GM06990 (cell line): ENCODE measurements at places on chromosomes 5 and 9.

- no peak for DNase-seq
These were observed 69.1 kb upstream of the PUM3 start for GRCh38 chr9:2913026-2913425.

GRCh38 chr5:95530416-95530815 is 24.4 kb downstream of the SKIC3 start:
- DNase-seq, result no peak

DNA sequence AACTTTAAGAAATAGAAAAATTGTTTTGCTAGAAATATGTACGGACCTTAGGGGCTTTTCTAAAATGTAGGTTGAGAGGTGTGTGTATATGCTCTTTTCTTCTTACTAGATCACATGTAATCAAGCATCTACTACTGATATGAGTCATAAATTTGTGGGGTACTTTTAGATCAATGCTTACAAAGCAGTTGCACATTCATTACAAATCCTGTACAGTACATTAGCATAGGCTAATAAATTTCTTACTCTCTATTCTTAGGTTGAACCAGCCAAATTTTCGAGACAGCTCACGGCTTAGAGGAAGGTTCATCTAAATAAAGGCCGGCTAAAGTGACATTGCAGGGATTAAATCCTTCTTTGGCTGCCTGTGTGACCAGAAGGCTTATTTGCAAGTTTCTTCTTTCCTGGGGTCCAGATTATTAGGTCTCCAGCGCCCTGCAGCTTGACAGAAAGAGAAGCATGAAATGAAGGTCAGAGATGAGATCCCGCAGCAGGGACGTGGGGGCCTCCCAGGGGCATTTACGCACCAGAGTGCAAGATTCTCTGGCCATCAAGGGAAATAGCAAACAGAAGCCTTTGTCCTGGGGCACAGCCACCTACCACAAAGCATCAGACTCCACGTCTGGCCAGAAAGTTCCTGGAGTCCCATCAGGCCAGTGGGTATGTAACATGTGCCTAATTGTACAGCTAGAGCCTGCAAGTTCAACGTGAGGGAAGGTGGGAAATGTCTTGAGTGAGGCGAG is 53.0 kb downstream of the NIM1K start:
- DNase-seq, result peak; percentile 57

DNA sequence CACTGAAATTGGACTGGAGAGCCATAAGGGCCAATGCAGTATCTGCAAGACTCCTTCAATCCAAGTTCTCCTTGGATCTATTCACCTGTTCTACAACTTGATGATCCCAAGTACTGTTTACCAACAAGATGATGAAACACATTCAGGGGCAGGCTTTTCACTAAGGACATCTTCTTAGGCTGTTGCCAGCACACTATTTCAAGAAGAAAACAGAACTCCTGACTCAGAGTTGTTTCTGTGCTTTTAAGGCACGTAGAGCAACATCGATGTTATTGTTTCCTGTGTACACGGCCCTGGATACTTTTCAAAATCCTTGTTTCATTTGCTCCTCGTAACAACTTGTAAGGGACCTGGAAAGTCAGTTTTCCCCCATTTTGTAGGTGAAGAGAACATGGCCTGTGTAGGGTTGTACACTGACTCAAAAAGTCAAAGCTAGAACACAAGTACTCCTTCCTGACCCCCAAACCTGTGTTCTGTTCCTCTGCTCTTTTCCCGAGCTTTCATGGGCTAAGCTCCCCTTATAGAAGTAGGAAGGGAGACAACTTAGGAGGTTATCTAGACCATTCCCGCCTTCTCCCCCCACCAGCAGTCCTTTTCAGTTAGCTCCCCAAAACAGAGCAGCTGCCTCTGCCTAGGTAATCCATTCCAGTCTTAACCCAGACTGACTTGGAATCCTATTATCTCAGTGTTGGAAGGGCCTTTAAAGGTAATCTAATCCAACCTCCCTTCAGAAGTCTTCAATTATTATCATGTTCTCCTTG is 5.2 kb upstream of the MGAT1 start:
- DNase-seq, result no peak

DNA sequence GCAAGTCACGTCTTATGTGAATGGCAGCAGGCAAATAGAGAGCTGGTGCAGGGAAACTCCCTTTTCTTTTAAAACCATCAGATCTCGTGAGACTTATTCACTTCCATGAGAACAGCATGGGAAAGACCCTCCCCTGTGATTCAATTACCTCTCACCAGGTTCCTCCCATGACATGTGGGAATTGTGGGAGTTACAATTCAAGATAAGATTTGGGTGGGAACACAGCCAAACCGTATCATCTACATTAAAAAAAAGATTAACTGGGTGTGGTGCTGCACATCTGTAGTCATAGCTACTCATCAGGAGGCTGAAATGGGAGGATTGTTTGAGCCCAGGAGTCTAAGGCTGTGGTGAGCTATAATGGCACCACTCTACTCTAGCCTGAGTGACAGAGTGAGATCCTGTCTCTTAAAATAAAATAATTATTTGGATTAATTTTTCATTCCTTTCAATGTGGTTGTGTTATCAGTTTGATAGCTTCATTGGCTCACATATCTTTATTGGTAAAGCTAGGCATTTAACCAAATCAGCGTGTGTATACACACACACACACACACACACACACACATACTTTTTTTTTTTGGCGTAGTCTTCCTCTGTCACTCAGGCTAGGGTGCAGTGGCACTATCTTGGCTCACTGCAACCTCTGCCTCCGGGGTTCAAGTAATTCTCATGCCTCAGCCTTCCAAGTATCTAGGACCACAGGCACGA is 21.8 kb downstream of the DENND4C start:
- no peak for DNase-seq

DNA sequence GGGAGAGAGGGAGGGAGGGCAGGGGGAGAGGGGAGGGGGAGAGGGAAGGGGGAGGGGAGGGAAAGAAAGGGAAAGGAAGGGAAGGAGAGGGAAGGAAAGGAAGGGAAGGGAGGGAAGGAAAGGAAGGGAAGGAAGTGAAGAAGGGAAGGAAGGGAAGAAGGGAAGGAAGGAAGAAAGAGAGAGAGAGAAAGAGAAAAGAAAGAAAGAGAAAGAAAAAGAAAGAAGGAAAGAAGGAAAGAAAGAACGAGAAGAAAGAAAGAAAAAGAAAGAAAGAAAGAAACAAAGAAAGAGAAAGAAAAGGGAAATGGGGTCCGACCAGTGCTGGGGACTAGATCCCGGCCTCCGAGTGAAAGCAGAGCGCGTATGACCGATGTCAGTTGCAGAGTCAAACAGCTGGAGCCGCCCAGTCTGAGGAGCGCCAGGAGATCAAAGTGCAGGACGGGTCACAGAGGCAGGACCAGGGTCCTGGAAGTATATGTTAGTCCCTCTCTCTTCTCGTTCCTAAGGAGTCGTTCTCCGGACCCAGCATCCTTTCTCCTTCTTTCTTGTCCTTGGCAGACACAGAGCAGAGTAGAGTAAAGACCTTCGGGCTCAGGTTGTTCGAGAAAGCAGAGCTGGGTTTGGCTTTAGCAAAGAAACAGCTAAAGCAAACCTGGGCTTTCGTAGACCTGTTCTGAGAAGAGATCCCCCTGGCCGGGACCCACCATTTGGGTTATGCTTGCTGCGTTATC is 305.4 kb upstream of the MSX2 start:
- DNase-seq, result no peak

- no peak for DNase-seq
These were observed 609.5 kb upstream of the CLINT1 start for GRCh38 chr5:158468444-158468843.

DNA sequence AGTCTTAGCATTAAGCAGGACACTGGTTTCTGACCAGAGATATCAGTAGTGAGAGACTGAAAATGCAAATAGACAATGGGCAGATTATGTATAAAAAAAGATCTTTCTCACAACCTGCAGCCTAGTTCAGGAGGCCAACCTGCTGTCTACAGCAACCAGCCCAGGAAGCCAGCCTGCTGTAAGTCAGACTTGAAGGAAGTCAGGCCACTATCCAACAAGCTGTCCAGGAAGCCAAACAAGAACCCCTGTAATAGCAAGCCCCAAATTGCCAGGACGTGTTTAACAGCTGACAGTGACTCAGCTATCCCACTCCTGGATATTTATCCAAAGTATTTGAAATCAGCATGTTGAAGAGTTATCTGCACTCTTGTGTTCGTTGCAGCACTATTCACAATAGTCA is 121.8 kb upstream of the SPIN1 start:
- no peak for DNase-seq

DNA sequence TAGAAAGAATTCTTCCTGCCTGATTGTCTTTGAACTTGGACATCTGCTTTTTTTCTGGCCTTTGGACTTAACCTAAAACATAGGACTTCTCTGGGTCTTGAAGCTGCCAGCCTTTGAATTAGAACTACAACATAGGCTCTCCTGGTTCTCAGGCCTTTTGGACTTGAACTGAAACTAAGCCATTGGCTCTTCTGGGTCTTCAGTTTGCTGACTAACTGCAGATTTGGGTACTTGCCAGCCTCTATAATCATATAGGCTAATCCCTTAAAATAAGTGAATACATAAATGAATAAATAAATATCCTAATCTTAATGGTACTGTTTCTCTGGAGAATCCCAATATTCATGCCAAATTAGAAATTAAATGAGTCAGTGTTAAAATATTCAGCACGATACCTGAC is 473.4 kb upstream of the PAPPA start:
- DNase-seq, result no peak

DNA sequence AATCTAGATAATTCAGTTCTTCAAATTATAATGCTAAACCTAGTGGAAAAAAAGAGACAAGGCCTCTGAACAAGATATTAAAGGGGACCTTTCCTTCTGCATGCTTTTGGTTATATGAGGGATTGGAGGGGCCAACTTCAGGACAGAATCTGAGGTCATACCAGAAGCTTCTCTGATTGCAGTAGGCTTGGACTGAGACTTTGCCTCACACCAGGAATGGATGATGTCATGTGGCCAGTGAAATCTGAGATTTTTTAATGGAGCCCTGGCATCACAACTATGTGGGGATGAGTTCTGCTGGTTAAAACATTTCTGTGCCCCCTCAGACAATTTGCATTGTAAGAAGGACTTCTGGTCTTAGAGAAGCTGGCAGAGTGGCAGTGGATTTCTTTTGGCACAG is 88.6 kb downstream of the ANGPTL2 start:
- no peak for DNase-seq
